Muscle of back (tissue), 13 donors: ENCODE measurements at places on chromosomes 7 and 10.
A peak's percentile ranks its signal among the peaks of the same experiment; 100 is the strongest.

- DNase-seq: no peak
These were observed 86.5 kb downstream of the OTUD1 start for GRCh38 chr10:23525406-23525805.

GRCh38 chr10:126380352-126381076 lies 7.8 kb downstream of the ADAM12 start:
- DNase-seq: peak; percentile 72

GRCh38 chr7:28018446-28018845 lies 162.1 kb downstream of the JAZF1 start:
- DNase-seq: peak; percentile 26

DNA sequence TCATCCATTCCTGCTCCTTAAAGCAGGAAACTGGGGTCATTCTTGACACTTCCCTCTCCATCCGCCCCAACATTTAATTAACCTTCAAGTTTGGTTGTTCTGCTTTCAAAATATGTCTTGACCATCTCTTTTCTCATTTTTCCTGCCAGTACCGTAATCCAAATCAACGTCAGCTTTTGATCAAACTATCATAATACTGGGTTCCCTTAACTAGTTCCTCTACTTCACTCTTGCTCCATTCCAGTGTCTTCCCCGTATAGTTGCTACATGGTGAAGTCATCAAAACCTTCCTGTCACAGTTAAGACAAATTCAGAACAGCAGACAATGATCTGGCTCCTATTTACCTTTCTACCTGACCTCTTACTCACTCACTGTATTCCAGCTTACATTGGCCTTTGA lies 6.6 kb upstream of the KLF14 start:
- DNase-seq: no peak
